IMR-90 (cell line): ENCODE measurements at places on chromosomes 12 and 14.

DNA sequence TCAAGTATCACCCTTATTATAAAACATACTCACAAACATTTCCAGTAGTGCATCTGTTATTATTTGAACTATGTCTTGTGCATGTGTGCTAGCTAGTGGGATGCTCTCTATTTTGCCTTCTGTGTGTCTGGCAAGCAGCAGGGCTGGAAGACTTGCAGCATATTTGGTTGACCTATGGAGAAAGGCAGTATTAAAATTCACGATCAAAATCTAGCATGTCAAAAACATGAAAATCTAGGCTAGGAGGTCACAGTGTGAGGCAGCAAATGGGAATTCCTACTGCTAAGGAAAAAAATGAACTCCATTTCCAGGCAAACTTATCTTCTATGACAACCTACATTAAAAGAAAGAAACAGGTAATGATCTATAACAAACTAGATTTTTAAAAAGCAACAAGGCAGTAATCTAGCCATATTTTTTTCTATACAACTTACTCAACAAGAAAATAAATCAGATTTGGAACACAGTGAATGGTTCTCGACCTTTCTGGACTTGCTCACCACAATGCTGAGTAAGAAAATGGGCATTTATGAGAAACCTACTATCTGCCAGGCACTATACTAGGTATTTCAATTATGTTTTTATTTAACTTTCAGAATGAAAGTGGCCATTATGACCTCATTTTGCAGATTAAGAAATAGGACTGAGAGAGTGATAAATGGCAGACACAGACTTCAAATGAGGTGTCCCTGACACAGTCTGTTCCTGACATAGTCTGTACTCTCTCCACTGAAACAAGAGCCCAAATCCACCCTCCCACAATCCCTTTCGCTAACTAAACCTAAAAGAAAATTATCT lies 96.8 kb downstream of the TXNDC16 start:
- peak; percentile 87 for DNase-seq

- peak; percentile 15 for DNase-seq
These were observed 2.4 kb downstream of the FGFR1OP2 start for GRCh38 chr12:26940516-26941214.

GRCh38 chr14:105849933-105850626 lies 323.7 kb downstream of the TMEM121 start:
- DNase-seq: no peak

GRCh38 chr12:45215419-45216229 lies at the start of gene ANO6:
Gene ANO6 (plus strand): TSS chr12:45216095. CDS start chr12:45216322, 227 bp downstream.
- peak; percentile 84 for DNase-seq

GRCh38 chr14:89430391-89431236 lies 13.6 kb upstream of the FOXN3 start:
- DNase-seq: peak; percentile 57

GRCh38 chr12:39763071-39763889 lies 143.7 kb upstream of the ABCD2 start:
- DNase-seq: no peak

DNA sequence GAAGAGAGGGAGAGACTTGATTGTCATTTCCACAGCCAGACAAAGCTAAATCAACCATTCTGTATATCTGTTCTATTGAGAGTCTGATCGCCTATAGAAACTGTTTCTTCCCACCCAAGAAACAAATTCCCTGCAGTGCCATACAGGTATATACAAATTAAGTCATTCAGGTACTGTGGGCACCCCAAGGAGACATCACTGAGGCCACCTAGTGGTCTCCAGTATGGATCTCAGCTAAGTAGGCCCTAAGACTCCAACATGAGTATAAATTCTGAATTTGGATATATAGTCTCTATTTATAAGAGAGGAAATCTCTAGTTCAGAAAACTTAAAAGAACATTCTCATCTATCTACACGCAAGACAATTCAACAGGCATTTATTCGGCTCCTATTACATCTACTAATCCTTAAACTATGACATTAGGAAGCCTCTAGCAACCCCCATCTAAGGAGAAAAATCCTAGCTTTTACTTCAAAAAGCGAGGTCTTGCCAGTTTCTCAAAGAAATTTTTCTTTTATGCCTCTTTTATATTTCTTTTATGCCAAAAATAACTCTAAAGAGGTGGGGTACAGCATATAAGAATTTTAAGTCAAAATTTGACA lies 62.6 kb downstream of the DCAF5 start:
- peak; percentile 55 for DNase-seq

DNA sequence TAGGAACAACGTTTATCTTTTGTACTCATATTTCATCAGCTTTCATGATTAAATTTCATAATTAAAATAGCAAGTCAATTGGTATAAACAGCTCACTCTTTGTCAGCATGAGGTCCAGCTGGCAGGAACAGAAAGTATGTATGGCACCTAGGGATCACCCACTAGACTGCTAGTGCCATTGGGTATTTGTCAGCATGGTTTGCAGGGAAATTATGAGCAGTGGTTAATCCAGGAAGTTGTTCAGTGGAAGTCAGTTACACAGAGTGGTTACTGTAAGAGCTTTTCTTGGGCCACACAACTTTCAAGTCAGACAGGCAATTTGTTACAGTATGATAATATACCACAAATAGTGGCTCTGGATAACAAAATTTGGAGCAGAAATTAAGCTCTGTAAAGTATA lies 340.3 kb upstream of the RGS6 start:
- peak; percentile 64 for DNase-seq

DNA sequence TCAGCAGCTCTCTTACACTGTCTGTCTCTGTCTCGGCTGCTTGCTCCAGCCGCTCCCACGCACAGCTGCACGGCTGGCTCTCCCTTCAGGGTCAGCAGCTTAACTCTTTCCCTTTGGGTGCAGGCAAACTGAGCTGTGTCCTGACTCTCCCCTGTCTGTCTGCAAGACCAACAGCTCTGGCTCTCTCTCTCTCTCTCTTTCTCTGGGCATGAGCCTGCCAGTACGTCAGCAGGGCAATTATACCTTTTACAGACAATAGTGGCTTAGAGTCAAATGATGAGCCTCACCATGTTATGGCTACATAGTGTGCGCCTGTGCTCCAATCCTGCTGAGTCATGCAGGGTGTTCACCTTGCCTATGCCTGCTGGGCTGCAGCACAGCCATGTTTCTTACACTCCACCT lies 120.5 kb upstream of the DDHD1 start:
- DNase-seq: peak; percentile 10

GRCh38 chr14:65084554-65085505 lies 17.5 kb downstream of the MAX start:
- no peak for DNase-seq

DNA sequence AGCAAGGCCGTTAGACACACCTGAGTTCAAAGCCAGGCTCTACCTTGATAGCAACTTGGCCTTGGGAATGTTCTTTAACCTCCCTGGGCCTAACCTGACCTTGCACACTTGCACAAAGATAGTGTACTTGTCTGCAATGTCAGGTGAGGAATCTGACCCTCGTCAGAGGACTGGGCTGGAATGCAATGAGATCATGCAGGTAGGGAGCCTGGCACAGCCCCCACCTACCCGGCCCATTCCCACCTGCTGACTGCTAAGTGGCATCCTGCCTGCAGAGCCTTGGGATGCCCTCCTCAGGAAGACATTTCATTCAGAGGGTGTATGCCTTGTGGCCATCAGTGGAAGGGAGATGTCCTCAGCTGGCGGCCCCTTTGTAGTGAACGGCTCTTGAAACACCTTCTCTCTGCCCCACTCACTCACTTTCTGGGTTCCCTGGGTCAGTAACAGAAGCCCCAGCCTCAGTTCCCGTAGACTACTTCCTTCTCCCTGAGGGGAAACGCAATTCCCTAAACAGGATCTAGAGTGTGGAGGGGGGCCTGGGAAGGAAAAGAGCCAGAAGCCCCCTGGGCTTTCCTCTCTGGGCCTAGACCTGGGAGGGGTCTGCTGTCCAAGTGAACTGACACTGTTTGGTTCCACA lies 68.0 kb upstream of the DICER1 start:
- no peak for DNase-seq

GRCh38 chr12:95740751-95741150 lies 49.8 kb downstream of the NTN4 start:
- DNase-seq: no peak

DNA sequence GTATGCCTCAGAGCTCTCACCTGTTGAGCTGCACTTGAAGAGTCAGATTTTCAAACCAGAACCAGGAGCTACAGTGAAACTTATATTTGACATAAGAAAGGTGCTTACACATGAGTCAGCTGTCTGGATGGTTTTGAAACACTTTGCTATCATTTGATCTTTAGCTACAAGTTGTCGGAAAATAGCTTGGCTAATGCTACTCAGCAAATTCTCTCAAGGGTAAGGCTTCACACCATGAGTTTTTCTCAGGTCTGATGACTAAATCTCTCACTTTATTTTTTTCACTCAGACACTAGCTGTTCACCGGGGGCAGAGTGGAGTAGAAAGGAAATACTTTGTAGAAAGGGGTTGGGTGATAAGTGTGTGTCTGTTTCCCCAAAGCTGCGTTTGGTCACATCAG lies 171.8 kb downstream of the FLRT2 start:
- no peak for DNase-seq

- peak; percentile 64 for DNase-seq
These were observed 96.8 kb upstream of the DACT1 start for GRCh38 chr14:58540749-58541632.

- DNase-seq: no peak
These were observed 67.2 kb downstream of the GLT1D1 start for GRCh38 chr12:128920468-128920867.

DNA sequence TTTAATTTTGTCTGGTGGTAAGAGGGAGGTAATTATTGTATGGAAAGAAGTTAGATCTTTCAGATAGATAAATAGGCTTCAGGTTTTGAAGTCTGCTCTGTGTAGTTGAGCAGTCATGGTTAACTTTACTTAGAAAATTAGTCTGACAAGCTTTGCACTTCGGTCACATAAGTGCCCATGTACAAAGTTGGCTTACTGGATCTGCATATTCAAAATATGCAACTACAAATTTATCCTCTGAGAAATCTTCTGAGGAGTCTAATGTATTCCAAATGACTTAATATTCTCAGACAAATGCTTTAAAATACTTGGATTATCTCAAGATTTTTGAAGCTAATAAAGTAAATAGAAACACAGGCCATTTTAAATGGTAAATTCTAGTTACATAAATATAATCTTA lies 61.2 kb downstream of the ETNK1 start:
- DNase-seq: no peak

DNA sequence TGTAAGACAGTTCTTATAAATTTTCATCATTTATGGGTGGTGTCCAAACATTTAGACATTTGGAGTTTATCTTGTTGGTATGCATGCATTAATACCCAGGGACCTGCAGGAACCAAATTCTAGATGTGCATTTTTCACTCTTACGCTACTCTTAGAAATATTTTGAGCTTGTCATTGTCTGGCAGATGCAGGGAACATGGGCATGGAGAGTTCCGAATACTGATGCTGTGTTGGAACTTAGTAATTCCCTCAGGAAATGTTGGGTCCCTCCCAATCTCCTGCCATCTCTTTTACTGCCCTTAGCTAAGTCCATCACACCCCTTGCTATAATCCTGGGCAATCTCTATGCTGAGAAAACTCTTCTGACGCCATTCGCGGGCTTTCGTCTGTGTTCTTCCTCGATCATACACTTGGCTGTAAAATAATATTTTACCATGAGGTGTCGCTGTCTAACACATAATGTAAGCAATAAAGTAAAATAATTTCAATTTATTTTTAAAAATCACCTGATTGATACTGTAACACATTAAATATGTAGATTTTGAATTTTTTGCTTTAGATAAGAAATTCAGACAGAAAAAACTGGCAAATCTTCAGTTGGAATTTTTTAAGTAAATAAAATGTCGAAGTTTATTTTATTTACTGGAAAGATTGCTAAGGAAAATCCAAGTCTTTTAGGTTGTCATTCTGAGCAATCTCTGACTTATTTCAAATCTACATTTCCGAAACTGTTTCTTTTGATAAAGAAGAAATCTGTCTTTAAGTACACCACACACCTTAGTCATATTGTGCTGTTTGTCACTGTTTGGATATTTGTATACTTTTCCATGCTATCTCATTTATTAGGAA lies 304.1 kb upstream of the SSTR1 start:
- DNase-seq: peak; percentile 59

GRCh38 chr14:54003064-54003463 lies 46.4 kb upstream of the BMP4 start:
- DNase-seq: peak; percentile 16

DNA sequence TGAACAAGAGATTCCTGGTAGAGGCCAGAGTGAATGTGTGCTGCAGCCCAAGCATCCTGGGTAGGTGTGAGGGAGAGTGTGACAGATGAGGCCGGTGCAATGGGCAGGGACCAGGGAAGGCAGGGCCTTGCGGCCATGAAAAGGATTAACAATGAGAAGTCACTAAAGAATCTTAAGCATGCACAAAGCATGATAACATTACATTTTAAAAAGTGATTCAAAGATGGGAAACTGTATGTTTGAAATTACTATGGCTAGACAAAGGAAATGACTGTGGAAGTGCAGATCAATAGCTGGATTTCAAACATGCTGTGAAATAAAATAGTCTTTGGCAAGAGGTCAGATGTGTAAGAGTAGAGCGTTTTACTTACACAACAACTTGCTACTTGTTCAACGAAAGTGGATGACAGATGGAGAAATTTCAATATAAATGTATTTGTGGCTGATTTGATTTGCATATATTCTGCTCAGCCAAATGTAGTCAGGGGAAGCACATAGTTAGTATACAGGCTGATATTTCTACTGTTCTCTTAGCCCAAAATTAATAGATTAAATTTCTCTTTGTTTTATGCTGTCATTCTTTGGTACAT lies 175.5 kb downstream of the CCDC59 start:
- DNase-seq: no peak

- DNase-seq: no peak
These were observed 465.8 kb upstream of the SYT1 start for GRCh38 chr12:78398750-78399149.

GRCh38 chr14:24889843-24890242 lies 160.1 kb downstream of the STXBP6 start:
- DNase-seq: peak; percentile 57

DNA sequence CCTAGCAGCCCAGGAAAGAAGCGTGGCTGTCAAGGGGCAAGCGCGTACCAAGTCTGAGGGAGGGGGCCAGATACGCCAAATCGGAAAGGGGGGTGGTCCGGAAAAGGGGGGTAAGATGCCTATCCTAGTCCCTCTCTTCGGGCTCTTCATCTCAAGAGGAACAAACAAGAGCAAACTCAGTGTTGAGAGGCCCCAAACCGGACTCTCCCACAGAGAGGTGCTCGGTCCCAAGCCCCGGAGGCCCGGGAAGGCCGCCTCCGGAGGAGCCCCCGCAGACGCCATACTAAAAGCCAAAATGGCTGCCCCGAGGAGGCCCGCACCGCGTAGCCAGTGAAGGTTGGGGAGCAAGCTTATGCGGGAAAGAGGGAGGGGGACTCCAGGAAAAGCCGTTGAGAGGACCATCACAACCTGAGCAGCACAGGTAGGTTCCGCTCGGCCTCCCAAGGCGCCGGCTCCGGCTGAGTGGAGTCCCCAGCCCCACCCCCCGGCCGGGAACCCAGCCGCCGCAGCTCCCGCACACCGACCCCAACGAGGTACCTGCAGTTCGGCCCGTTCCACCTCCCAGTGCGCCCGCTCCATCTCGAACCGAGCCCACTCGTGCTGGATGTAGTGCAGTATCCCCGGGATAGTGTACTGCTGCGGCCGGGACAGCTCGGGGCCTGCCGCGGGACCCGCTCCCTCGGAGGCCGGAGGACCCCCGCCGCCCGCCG lies at the start of gene AP4S1:
TSS of gene AP4S1 (plus strand) at position 283 of the 710 bp plus-strand sequence. CDS start 40,548 bp downstream, outside the sequence.
- DNase-seq: no peak

- peak; percentile 79 for DNase-seq
These were observed 14.3 kb downstream of the RASSF8 start for GRCh38 chr12:25972783-25973182.
